NCI-H2171 treated with DMSO at 0.1 percent for 48 hours (cell line): ENCODE measurements at places on chromosomes 7 and 10.

- no peak for DNase-seq
These were observed 53.8 kb downstream of the INPP5A start for GRCh38 chr10:132591166-132591971.

DNA sequence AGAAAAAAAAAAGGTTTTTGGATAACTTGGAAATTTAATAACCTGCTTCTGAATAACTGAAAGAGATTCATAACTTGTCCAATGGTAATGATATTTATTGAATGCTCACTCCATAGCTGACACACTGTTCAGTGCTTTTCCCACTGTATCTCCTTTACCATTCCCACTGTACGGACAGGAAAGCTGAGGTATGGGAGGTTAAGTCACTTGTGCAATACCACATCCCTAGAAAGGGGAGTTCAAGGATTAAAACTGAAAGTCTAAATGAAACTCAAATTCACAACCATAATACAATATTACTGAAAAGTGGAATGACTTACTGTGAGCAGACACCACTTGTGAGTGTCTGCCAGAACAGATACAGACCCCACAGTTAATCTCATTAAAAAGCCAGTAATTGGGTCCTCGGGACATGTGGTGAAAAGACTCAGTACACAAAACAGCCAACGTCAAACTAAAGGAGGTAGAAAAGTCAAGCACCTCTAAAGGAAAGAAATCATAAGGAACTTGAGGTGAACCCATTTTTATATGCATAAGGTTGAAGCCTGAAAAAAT, 13.8 kb upstream of the RHOBTB1 start:
- no peak for DNase-seq

DNA sequence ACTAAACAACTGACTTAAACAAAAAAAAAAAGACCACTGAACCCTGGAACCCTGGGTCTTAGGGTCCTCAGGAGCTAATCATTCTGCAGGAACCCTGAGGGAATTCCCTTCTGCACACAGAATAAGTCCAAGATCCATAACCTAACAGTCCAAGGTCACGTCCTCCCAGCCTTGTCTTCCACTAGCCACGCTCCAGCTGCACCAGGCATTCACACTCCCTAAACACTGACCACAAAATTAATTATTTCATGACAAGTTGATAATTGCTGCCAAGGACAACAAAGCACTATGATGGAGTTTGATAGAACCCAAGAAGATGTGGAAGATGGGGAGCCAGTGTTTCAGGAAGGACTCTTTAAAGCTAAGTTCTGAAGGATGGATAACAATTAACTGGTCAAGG, 130.6 kb downstream of the SH3PXD2A start:
- DNase-seq: no peak

DNA sequence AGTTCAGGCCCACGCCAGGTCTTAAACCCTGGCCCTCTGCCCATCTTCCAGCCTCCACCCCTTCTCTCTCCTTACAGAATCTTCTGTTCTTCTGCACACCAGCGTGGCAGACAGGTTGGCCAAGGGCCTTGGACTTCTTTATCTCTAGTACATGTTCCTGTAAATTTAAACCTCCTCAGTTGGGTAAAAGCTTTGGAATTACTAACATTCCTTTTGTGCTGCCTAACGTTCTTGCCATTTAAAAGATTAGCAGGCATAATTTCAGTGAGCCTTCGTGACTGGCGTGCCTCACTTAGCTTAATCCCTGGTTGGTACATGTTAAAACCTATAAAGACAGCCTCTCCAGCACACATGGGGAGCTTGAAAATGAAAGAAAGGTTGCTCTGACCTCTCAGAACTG, 192.2 kb downstream of the CUX1 start:
- no peak for DNase-seq

DNA sequence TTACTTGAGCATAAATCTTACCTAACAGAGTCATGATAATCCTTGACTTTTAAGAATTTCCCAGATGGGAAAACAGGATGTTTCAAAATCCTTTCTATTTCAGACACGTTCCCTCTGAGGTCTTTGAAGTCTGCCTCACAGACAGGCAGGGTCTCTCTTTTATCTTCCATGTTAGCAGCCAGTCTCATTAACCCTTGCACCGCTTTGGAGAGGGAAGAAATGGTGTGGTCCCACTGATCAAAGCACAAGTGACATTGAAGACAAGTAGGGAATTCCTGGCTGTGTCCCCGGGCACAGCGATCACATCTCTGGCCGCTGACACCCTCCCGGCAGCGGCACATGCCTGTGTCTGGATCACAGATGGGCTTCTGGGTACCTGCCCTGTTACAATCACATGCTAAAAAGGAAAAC, 52.7 kb upstream of the LAMB1 start:
- DNase-seq: no peak

- DNase-seq: no peak
These were observed 160.8 kb upstream of the TCF7L2 start for GRCh38 chr10:112789248-112789647.

DNA sequence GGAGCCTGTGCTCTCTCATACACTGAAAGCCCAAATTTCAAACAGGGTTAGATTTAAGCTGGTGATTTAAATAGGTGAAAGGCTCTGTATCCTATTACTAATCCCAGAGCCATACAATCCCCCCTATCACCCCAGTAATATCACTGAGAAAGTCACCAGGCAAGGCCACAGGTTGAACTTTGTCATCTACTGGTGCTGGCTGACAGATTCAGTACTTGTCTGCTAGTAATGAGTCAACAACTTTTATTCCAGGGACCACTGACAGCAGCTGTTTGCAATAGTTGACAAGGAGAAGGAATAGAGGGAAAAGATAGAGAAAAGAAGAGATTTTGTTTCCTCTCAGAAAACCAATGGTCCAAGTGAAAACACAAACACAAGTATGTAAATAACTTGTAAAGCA, 10.4 kb downstream of the ASB15 start:
- DNase-seq: no peak

GRCh38 chr7:87328281-87328680, 17.2 kb upstream of the CROT start:
- DNase-seq: no peak

GRCh38 chr10:95845411-95845810, 62.4 kb upstream of the CC2D2B start:
- DNase-seq: no peak

GRCh38 chr10:123995461-123996131, 97.8 kb downstream of the CHST15 start:
- DNase-seq: no peak

DNA sequence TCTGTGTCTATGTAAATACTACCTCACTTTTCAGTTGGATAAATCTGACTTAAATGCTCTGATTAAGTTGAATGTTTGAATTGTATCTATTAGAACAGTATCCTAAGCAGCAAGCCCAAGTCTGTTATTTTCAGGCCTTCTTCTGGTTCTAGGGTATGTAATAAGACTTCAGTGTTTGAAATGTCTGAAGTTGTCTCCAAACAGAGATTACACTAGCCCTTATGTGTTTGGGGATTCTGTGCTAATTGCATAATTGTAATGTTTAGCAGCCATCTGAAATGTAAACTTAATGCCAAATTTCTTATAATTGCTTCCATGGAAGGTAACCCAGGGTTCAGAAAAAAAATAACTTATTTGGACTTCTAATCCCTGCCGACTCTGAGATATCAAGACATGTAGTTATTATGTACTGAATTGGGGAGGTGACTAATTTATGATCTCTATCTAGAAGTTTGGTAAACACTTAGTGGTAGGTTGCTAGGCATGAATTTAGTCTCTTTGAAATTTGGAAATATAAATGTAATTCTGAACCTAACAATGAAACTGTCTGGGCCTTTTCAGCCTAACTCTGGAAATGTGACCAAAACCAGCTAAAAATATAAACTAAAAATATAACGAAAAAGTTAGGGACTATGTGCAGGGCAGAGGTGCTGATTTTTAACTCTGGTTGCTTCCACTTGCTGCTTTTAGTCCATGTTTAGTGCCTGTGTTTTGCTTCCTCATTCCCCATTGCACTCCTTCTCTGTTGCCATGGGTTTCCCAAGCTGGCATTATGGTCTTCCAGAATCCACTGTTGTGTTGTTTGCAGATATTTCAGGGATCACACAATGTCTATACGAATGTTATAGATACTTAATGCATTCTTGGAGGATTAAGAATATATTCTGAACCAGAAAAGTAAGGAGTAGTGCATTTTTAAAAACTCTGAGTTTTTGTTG, 54.8 kb downstream of the MCU start:
- no peak for DNase-seq

DNA sequence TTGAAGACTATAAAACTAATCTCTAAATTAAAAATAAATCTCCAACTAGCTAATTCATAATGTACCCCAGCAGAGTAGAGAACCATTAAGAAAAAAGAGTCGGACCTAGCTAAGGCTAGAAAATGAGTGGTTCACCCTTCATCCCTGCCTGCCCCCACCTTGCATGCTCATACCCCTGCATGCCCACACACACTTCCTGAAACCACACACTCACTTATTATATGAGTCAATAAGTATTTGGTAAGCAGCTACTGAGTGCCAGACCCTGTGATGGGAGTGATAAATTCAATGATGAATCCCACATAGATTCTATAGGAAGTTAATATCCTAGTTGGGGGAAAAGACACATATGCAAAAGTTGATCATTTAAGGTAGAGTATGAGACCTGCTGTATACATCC, 152.9 kb upstream of the INHBA start:
- no peak for DNase-seq

DNA sequence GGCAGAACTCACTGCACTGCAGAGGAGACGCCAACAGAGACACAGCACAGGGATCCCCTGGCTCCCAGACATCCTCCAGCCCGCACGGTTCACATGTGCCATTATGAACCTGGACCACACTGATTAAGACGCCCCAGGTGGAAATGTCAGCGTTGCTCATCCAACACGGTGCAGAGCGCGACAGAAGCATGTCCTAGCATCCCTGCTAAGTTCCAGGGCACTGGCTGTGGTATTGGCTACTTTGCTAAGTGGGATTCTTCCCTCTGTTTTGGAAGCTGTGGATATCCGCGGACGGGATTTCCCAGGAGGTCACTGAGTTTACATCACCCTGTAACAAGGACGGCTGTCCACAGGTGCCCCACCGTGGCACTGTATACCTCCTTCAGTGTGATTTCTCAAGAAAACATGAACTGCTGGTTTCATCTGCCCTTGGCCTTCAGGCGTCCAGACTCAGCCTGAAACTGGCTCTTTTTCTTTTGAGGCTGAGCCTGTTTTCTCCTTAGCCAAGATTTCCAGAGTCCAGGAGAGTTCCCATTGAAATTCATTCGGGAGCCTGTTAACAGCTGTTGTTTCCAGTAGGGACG, 324.0 kb downstream of the WDR37 start:
- no peak for DNase-seq

GRCh38 chr10:98295907-98296306, 27.9 kb upstream of the LOXL4 start:
- DNase-seq: peak; percentile 56

GRCh38 chr7:73809467-73809951, 21.3 kb upstream of the CLDN4 start:
- DNase-seq: no peak

DNA sequence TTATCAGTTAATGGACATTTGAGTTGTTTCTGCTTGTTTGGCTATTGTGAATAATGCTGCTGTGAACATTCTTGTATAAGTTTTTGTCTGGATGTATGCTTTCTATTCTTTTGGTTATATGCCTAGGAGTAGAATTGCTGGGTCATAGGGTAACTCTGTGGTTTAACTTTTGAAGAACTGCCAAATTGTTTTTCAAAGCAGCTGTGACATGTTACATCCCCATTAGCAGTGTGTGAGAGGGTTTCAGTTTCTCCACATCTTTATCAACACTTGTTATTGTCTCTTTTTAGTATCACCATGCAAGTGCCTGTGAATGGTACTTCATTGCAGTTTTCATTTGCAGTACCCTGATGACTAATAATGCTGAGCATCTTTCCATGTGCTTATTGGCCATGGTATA, 2.1 kb upstream of the NDUFB8 start:
- no peak for DNase-seq

DNA sequence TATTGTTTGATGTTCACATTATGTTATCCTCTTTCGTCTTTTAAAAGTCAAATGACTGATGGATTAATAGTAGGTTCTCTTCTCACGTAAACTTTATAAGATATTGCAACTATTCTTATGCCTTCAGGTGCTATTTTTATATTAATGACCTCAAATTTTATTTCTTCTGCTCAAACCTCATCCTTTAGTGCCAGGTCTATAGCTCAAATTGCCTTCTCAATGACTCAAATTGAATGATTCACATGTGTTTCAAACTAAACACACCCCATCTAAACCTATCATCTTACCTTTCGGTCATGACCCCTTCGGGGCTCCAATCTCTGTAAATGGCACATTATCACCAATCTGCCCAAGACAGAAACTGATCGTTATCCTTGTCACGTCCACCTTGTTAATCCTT, 22.0 kb upstream of the LIPF start:
- no peak for DNase-seq

DNA sequence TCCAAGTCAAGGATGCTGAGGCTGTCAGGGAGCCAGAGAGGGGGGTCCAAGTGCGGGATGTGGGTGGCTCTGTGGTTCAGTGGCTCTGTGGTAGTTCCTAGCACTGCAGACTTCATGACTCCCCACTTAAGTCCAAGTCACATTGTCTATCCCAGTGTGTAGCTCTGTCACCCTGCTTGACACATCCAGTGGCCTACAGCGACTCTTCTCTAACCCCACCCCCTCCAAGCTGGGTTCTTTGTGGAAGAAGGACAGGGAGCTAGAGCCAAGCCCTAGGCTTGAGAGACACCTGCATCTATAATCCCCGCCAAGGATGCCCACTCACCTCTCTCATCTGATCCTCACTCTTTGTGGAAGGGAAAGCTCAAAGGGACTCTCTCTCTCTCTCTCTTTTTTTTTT, 57.6 kb downstream of the ADCYAP1R1 start:
- no peak for DNase-seq

GRCh38 chr10:74891053-74891452, 64.7 kb downstream of the KAT6B start:
- no peak for DNase-seq

DNA sequence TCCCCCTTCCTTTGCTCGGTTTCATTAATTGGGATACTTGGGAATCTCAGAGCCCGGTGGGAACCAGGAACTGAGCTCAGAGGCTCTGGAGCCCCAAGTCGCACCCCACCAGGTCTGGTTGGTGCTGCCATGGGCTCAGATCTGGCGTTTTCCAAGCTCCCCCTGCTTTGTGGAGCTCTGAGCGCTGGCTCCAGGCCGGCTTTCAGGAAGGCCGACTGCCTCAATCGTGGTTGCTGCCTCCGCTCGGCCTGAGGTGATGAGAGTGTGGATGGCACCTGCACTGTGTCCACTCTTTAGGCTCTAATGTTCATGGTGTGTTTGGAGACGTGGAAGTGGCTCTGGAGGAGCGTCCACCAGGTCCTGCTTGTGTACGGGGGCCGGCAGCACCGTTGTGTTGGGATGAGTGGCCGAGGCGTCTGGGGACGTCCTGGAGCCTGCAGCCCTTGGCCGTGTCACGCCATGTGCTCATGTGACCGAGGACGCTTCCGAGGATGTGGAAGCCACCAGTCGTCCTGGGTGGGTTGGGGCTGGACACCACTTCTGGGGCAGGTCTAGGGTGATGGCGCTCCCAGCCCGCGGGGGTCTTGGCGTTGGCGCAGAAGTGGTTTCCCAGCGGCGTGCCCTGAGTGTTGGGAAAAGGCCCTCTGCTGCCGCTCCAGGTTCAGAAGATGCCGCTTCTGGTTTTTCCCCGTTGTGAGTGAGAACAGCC, 8.2 kb downstream of the INPP5A start:
- no peak for DNase-seq

GRCh38 chr10:69220041-69220451, at the start of gene HKDC1:
TSS of gene HKDC1 (plus strand) at chr10:69220332. CDS start at chr10:69220436, 104 bp downstream.
- no peak for DNase-seq
